ENCODE measurements at places on chromosomes 7 and 10. TPM values are rescaled to one million over a fixed set of nuclear protein-coding genes. Genes with fewer than 3 reads are reported as not detected.

The IGFBP3 gene
- 330 TPM for total RNA-seq

The CCDC172 gene
- not detected for total RNA-seq

The ANKRD61 gene
- total RNA-seq, result not detected

The ERVW-1 gene
- total RNA-seq, result not detected

The C10orf67 gene
- total RNA-seq, result not detected

The ANKRD7 gene
- total RNA-seq, result 1.1 TPM

The RNF32 gene
- total RNA-seq, result 2.1 TPM

The SRI gene
- 38.1 TPM for total RNA-seq

The TMEM273 gene
- 17.8 TPM for total RNA-seq

The SCART1 gene
- 2.9 TPM for total RNA-seq

The C10orf62 gene
- total RNA-seq, result not detected

The TAS2R41 gene
- total RNA-seq, result 1.6 TPM

The PNLIPRP1 gene
- not detected for total RNA-seq

The SNX10 gene
- 4.5 TPM for total RNA-seq

The CXCL12 gene
- 81.9 TPM for total RNA-seq

The HABP2 gene
- total RNA-seq, result not detected

The RAB18 gene
- total RNA-seq, result 53.2 TPM

The GHRHR gene
- not detected for total RNA-seq

The LRRN3 gene
- 1.1 TPM for total RNA-seq

The UTF1 gene
- not detected for total RNA-seq

The SFTPA2 gene
- not detected for total RNA-seq

The ZNF33A gene
- 30.9 TPM for total RNA-seq

The SPACDR gene
- total RNA-seq, result 0.95 TPM

The AUTS2 gene
- 38.2 TPM for total RNA-seq

The GPRIN2 gene
- total RNA-seq, result 0.27 TPM

The MTERF1 gene
- total RNA-seq, result 8.3 TPM

The SFRP4 gene
- total RNA-seq, result 1.4 TPM

The IQUB gene
- total RNA-seq, result 0.66 TPM

The GIGYF1 gene
- total RNA-seq, result 26.8 TPM

The GIMAP1 gene
- 6.4 TPM for total RNA-seq

The FUOM gene
- total RNA-seq, result 8.0 TPM

The GIMAP4 gene
- total RNA-seq, result 21.4 TPM

The MMD2 gene
- total RNA-seq, result not detected

The PON1 gene
- 0.16 TPM for total RNA-seq

The HMX2 gene
- total RNA-seq, result not detected

The SYT15B gene
- total RNA-seq, result 0.99 TPM

The BAIAP2L1 gene
- total RNA-seq, result 3.0 TPM

The RNF148 gene
- 1.4 TPM for total RNA-seq

The PGAM2 gene
- 0.81 TPM for total RNA-seq

The SFTPA1 gene
- total RNA-seq, result not detected

The EDRF1 gene
- 16.4 TPM for total RNA-seq

The MUC3A gene
- total RNA-seq, result 0.71 TPM

The STK31 gene
- 0.54 TPM for total RNA-seq

The AFAP1L2 gene
- total RNA-seq, result 7.6 TPM

Measured in sigmoid colon (tissue), 7 donors.